ENCODE measurements at places on chromosomes 1 and 21.
A peak's percentile ranks its signal among the peaks of the same experiment; 100 is the strongest.

- no peak overlapping the region for H3K4me3 ChIP-seq
Observed at GRCh38 chr1:172952516-172952915, 98.2 kb downstream of the TNFSF18 start.

DNA sequence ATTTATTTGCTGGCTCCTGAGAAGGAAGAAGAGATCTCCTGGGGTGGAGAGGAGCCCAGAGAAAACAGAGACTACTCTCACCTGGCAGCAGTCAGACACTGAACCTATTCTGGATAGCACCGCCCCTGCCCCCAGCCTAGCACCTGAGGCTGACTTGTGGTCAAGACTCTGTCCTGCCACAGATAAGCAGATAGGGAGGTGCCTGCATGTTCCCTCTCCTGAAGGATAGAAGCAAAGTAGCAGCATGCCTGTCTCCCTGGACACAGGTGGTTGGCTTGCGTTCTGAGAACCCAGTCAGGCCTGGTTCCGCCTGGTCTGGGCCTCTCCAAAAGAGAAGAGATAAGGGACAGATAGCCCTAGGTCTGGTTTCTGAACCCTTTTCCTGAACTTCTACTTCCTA lies 1.3 kb upstream of the EFNA3 start:
- H3K4me1 ChIP-seq, result peaks cover 31% of the 10 kb centered on the region
- peaks cover 58% of the 10 kb centered on the region for H3K27me3 ChIP-seq
- no peak overlapping the region for H3K27ac ChIP-seq
- H3K36me3 ChIP-seq, result no peaks in the 10 kb centered on the region

DNA sequence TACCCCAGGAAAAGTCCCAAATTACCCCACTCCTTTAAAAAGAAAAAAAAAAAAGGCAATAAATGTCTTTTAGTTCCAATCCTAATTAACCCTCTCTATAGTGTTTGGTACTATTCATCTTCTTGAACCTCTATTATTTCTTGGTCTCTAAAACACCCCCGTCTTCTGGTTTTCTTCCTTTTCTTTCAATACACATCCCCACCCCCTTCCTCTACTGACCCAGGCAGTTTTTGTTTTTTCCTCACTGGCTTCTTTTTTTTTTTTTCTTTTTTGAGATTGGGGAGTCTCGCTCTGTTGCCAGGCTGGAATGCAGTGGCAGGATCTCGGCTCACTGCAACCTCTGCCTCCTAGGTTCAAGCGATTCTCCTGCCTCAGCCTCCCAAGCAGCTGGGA lies 26.1 kb downstream of the EGLN1 start:
- peak overlapping the region; percentile 9 for H3K4me3 ChIP-seq
- peak overlapping the region; percentile 70 for H3K27ac ChIP-seq
- no peaks in the 10 kb centered on the region for H3K36me3 ChIP-seq
- peaks cover 28% of the 10 kb centered on the region for H3K4me1 ChIP-seq
- H3K27me3 ChIP-seq, result no peaks in the 10 kb centered on the region

DNA sequence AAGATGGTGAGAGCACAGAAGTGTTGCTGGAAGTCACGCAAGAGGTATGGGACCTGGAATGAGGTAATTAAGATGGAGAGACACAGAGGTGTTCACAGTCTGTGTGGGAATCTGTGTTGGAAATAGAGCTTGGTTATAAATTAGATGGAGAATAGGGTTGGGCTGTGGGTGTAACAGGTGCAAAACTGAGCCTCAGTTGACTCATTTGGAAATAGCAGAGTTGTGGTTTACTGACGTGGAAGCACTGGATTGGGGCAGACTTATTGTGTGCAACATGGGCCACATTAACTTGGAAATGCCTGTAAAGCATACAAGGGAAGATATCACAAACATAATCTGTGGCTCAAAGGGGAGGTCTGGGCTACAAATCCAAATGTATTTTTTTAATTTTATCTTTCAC lies 13.0 kb downstream of the CAMSAP2 start:
- H3K36me3 ChIP-seq, result peaks cover 21% of the 10 kb centered on the region
- peaks cover 23% of the 10 kb centered on the region for H3K4me1 ChIP-seq
- H3K27ac ChIP-seq, result no peak overlapping the region
- H3K27me3 ChIP-seq, result no peaks in the 10 kb centered on the region

- H3K27ac ChIP-seq, result peak overlapping the region; percentile 69
- H3K36me3 ChIP-seq, result peaks cover 39% of the 10 kb centered on the region
- no peak for DNase-seq
- H3K4me1 ChIP-seq, result peaks cover 76% of the 10 kb centered on the region
Observed at GRCh38 chr1:42940851-42941639, 17.6 kb downstream of the SLC2A1 start.

DNA sequence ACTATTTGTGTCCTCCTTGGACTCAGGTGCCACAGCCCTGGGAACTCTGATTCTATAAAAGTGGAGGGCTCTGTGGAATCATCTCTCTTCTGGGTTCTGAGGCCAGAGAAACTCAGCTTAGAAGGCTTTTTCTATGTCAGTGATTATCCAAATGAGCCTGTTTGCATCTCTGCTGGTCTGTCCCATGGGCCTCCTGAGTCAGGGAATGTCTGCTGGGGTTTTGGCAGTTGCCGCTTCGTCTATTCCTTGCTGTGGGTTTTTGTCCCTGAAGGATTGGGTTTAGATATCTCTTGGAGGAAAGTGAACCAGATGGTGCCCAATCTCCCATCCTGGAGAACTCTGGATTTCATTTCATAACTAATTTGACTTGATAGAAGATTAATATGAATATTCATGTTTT lies 297.6 kb downstream of the HHAT start:
- H3K4me1 ChIP-seq, result peaks cover 3% of the 10 kb centered on the region
- DNase-seq, result no peak
- no peaks in the 10 kb centered on the region for H3K36me3 ChIP-seq
- no peak overlapping the region for H3K27ac ChIP-seq

GRCh38 chr1:161259345-161259702 lies 779 bp downstream of the PCP4L1 start:
- H3K4me3 ChIP-seq, result peak overlapping the region; percentile 83
- peaks cover 17% of the 10 kb centered on the region for H3K4me1 ChIP-seq
- no peak overlapping the region for H3K27ac ChIP-seq
- H3K36me3 ChIP-seq, result peaks cover 6% of the 10 kb centered on the region
- H3K27me3 ChIP-seq, result peaks cover 55% of the 10 kb centered on the region

GRCh38 chr1:41546833-41547135 lies 62.3 kb upstream of the EDN2 start:
- no peak overlapping the region for H3K4me3 ChIP-seq
- no peaks in the 10 kb centered on the region for H3K36me3 ChIP-seq
- peaks cover 4% of the 10 kb centered on the region for H3K4me1 ChIP-seq
- H3K27me3 ChIP-seq, result peaks cover 14% of the 10 kb centered on the region

DNA sequence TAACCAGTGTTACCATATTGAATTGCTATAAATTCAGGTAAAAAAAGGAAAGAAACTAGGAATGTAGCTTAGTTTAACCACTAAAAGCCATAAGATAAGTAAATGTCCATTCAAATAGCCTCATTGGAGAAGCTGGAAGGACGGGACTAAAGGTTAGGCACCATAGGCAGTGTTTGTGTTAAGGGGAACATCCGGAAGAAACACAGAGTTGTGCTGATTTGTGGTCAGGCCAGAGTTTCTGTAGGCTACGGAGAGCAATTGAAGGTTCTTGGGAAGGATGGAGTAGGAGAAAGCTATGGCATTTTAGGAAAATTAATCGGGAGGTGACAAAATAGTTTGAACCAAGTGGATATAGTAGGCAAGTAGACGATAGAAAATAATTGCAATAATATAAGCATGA lies 1.3 kb upstream of the KCNJ10 start:
- no peak overlapping the region for H3K27ac ChIP-seq
- no peak for DNase-seq

DNA sequence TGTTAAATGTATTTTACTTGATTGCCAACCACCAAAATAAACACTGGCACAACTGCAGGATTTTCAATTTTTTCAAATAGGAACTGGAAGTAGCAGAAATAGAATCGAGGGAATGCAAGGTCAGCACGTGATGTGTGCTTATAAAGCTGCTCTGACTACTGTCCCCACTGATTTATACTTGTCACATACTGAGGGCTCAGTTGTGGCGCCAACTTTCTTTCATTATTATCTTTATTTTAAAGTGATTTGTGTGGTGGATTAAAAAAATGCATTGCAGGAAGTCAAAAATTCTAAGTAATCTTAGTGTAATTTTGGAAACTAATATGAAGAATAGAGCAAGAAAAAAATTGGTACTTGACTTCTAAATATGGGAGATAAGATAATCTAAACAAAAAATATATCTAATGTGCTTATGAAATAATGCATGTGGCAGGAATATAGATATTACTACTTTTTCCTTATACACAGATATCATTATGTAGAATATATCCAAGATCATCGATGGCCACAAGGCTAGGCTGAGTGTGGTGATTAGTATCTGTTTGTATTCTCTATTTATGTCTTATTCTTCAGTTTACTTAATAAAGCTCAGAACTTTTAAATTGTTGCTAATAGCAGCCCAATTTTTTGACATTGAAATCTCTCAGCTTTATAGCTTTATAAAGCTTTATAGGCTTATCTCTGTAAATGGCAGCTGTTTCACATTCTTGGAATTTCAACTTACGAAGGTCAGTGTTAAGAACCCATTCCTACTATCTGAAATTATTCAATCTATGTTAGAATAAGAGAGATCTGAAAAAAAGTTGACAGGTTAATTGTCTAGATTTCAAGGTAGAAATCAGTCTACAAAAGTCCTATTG lies 404.5 kb upstream of the ADAMTS5 start:
- H3K4me1 ChIP-seq, result no peaks in the 10 kb centered on the region
- no peak overlapping the region for H3K27ac ChIP-seq
- H3K27me3 ChIP-seq, result no peaks in the 10 kb centered on the region
- H3K4me3 ChIP-seq, result no peak overlapping the region
- H3K36me3 ChIP-seq, result no peaks in the 10 kb centered on the region
- DNase-seq, result no peak

GRCh38 chr1:6358757-6359201 lies 34.8 kb downstream of the ACOT7 start:
- H3K27me3 ChIP-seq, result no peaks in the 10 kb centered on the region
- peaks cover 47% of the 10 kb centered on the region for H3K4me1 ChIP-seq
- no peak overlapping the region for H3K4me3 ChIP-seq

- H3K4me1 ChIP-seq, result peaks cover 9% of the 10 kb centered on the region
- DNase-seq, result no peak
- H3K4me3 ChIP-seq, result no peak overlapping the region
- H3K36me3 ChIP-seq, result no peaks in the 10 kb centered on the region
- H3K27ac ChIP-seq, result no peak overlapping the region
- no peaks in the 10 kb centered on the region for H3K27me3 ChIP-seq
Observed at GRCh38 chr1:168146626-168147025, 9.9 kb upstream of the GPR161 start.

- peak overlapping the region; percentile 76 for H3K4me3 ChIP-seq
- no peaks in the 10 kb centered on the region for H3K27me3 ChIP-seq
- H3K27ac ChIP-seq, result no peak overlapping the region
- no peak for DNase-seq
- peaks cover 10% of the 10 kb centered on the region for H3K36me3 ChIP-seq
- peaks cover 5% of the 10 kb centered on the region for H3K4me1 ChIP-seq
Observed at GRCh38 chr1:174239541-174239940, 80.2 kb downstream of the RABGAP1L start.

- no peaks in the 10 kb centered on the region for H3K36me3 ChIP-seq
- no peak overlapping the region for H3K4me3 ChIP-seq
- H3K27me3 ChIP-seq, result peaks cover 15% of the 10 kb centered on the region
- H3K27ac ChIP-seq, result no peak overlapping the region
- peaks cover 5% of the 10 kb centered on the region for H3K4me1 ChIP-seq
Observed at GRCh38 chr1:185473186-185473585, 156.1 kb upstream of the IVNS1ABP start.

- H3K36me3 ChIP-seq, result no peaks in the 10 kb centered on the region
- no peaks in the 10 kb centered on the region for H3K27me3 ChIP-seq
- H3K4me3 ChIP-seq, result no peak overlapping the region
- DNase-seq, result no peak
Observed at GRCh38 chr1:61226791-61227567, 144.6 kb downstream of the NFIA start.

GRCh38 chr1:220990427-220991339 lies 111.4 kb downstream of the HLX start:
- no peak for DNase-seq
- no peak overlapping the region for H3K27ac ChIP-seq
- H3K4me3 ChIP-seq, result no peak overlapping the region
- no peaks in the 10 kb centered on the region for H3K36me3 ChIP-seq

GRCh38 chr1:15767941-15768340 lies 9.3 kb downstream of the FBLIM1 start:
- H3K36me3 ChIP-seq, result no peaks in the 10 kb centered on the region
- no peaks in the 10 kb centered on the region for H3K4me1 ChIP-seq
- no peak overlapping the region for H3K4me3 ChIP-seq
- no peak overlapping the region for H3K27ac ChIP-seq

DNA sequence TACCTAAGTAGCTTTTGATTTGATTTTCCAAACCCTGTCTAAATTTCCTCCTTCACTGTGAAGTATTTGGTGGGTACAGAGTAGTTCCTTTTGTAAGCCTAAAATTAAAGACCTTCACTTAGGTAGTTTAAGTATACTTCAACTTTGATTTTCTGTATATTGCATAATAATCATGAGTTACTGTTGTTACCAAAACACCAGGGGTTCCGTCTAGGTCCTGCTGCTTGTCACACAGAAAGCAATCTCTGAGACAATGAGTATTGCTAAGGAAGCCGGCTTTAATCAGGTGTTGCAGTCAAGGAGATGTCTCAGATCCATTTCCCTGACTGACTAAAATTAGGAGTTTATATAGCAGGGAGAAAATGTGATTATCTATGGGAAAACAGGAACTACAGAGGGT lies 15.3 kb downstream of the RPS6KC1 start:
- no peak overlapping the region for H3K4me3 ChIP-seq
- H3K4me1 ChIP-seq, result peaks cover 9% of the 10 kb centered on the region
- H3K27me3 ChIP-seq, result no peaks in the 10 kb centered on the region
- H3K27ac ChIP-seq, result no peak overlapping the region
- H3K36me3 ChIP-seq, result no peaks in the 10 kb centered on the region
- no peak for DNase-seq

DNA sequence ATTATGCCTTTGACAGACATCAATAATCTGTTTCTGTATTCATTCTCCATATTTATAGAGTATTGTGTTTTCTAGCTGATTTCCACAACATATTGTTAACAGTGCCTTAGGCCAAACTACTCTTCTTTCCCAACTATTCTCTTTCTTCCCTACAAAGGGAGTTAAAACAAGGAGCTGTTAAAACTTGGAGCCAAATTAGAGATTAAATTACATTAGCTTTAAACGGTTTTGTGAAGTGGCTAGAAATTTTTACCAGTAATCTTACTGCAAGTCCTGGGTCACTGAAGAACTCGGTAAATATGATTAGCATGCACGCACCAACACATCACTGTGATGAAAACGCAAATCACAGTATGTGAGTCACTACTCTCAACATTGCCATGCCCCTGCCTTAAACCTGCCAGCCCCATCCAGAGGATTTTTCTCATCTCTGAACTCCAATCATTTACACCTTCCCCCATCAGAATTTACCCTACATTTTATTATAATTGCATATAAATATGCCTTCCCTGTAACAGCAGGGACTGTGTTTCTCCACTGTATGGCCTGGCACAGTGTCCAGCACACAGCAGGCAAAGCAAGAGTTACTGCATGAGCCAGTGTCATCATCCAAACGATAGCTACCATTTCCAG lies 1.5 kb upstream of the PRDX6 start:
- no peak for DNase-seq
- no peak overlapping the region for H3K27ac ChIP-seq
- peaks cover 36% of the 10 kb centered on the region for H3K4me1 ChIP-seq
- H3K36me3 ChIP-seq, result peaks cover 15% of the 10 kb centered on the region
- no peaks in the 10 kb centered on the region for H3K27me3 ChIP-seq

- peaks cover 3% of the 10 kb centered on the region for H3K36me3 ChIP-seq
- H3K4me3 ChIP-seq, result no peak overlapping the region
- H3K27ac ChIP-seq, result no peak overlapping the region
- no peaks in the 10 kb centered on the region for H3K27me3 ChIP-seq
- DNase-seq, result no peak
Observed at GRCh38 chr1:173344034-173344743, 132.9 kb upstream of the PRDX6 start.

All from neural crest cell (in vitro differentiated cells).